ENCODE measurements at places on chromosomes 6 and 20. TPM values are rescaled to one million over a fixed set of nuclear protein-coding genes. Genes with fewer than 3 reads are reported as not detected.

EPB41L1 gene
- 25.3 TPM for total RNA-seq

ULBP3 gene
- total RNA-seq = 8.5 TPM

MDFI gene
- 0.72 TPM for total RNA-seq

FAM210B gene
- 13.0 TPM for total RNA-seq

PDYN gene
- total RNA-seq = not detected

SEMG1 gene
- total RNA-seq = not detected

UNC93A gene
- not detected for total RNA-seq

FAM184A gene
- 1.4 TPM for total RNA-seq

SRSF6 gene
- 41.9 TPM for total RNA-seq

SOX4 gene
- 30.4 TPM for total RNA-seq

LIN28B gene
- total RNA-seq = not detected

Measured in H4 (cell line).